ENCODE measurements at places on chromosomes 3 and 15. TPM values are rescaled to one million over a fixed set of nuclear protein-coding genes. Genes with fewer than 3 reads are reported as not detected.

Gene TMC3
- 0.22 TPM for total RNA-seq

Gene IL12A
- total RNA-seq = 3.0 TPM

Gene KBTBD13
- not detected for total RNA-seq

Gene IL16
- total RNA-seq = 0.36 TPM

- no peak overlapping the region for H3K4me3 ChIP-seq
- no peak overlapping the region for H3K27ac ChIP-seq
- H3K36me3 ChIP-seq = no peaks in the 10 kb centered on the region
These were observed 607.5 kb upstream of the ROBO2 start for GRCh38 chr3:76432396-76432795.

- no peak overlapping the region for H3K4me3 ChIP-seq
- H3K27me3 ChIP-seq = no peaks in the 10 kb centered on the region
- DNase-seq = no peak
These were observed 169.5 kb downstream of the TNIK start for GRCh38 chr3:171290680-171291079.

DNA sequence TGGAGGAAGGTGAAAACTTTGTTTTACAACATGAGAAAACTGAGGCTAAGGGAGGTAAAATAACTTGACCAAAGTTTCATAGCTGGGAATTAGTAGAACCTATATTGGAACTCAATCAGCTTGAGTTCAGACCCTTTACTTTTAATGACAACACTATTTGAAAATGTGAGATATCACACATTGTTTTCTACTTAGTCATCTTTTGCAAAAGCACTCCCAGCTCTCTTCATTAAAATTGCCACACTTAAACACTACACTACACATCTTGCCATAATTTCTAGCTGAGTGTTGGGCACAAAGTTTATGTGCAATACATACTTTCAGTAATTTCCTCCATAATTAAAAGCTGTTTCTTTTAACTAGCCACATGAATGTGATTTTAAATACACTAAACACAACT lies 230.4 kb upstream of the DCBLD2 start:
- H3K36me3 ChIP-seq = no peaks in the 10 kb centered on the region
- no peaks in the 10 kb centered on the region for H3K27me3 ChIP-seq
- H3K4me1 ChIP-seq = peaks cover 30% of the 10 kb centered on the region
- H3K27ac ChIP-seq = peak overlapping the region; percentile 61
- peak; percentile 71 for DNase-seq
- H3K4me3 ChIP-seq = no peak overlapping the region

- H3K27me3 ChIP-seq = no peaks in the 10 kb centered on the region
- no peaks in the 10 kb centered on the region for H3K4me1 ChIP-seq
- no peaks in the 10 kb centered on the region for H3K36me3 ChIP-seq
- DNase-seq = no peak
These were observed 448.6 kb upstream of the CDIN1 start for GRCh38 chr15:36130641-36131310.

DNA sequence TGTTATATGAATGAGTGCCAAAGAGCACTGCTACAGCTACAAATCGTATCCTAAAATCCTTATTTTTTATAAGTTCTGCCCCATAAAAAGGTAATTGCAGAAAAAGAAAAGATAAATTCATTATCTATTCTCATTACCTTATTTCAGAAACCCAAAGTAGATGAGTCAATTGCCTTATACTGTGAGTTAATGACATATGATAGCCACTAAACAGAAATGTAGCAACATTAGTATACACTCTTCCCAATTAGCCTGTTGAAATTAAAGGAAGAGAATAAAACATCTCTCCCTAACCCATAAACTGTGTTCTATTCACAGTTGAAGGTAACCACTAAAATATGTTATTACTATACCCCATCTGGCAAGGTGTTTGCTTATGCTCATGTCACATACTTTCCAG lies 11.0 kb downstream of the TBL1XR1 start:
- no peak overlapping the region for H3K27ac ChIP-seq
- H3K4me1 ChIP-seq = peaks cover 11% of the 10 kb centered on the region
- H3K36me3 ChIP-seq = no peaks in the 10 kb centered on the region
- DNase-seq = no peak
- H3K4me3 ChIP-seq = no peak overlapping the region
- H3K27me3 ChIP-seq = no peaks in the 10 kb centered on the region

GRCh38 chr15:47750030-47750739 lies 32.9 kb downstream of the SEMA6D start:
- peak overlapping the region; percentile 44 for H3K27ac ChIP-seq
- DNase-seq = peak; percentile 81
- no peaks in the 10 kb centered on the region for H3K27me3 ChIP-seq
- H3K4me1 ChIP-seq = peaks cover 14% of the 10 kb centered on the region
- H3K36me3 ChIP-seq = no peaks in the 10 kb centered on the region

DNA sequence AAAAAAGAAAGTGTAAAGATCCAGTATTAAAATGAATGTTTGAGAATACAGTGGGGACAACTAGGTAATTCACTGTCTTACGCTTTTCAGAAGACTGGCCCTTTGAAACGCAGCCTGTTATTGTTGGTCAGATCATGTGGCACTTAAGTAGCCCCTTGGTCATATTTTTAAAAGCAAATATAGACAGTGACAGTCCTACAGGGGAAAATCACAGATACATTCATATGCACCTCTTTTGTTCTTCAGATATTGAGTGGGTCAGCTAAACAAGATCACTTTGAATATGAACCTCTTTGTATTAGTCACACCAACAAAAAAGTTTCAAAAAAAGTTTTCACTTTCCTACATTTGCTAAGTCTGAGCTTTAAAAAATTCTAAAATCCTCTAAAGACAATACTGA lies 36.0 kb downstream of the TIGIT start:
- H3K4me3 ChIP-seq = no peak overlapping the region
- no peaks in the 10 kb centered on the region for H3K27me3 ChIP-seq
- no peaks in the 10 kb centered on the region for H3K4me1 ChIP-seq
- no peak overlapping the region for H3K27ac ChIP-seq
- peaks cover 5% of the 10 kb centered on the region for H3K36me3 ChIP-seq

GRCh38 chr15:80578206-80578595 lies 116.9 kb upstream of the ABHD17C start:
- DNase-seq = no peak
- H3K4me3 ChIP-seq = no peak overlapping the region
- H3K27ac ChIP-seq = no peak overlapping the region
- peaks cover 11% of the 10 kb centered on the region for H3K4me1 ChIP-seq
- no peaks in the 10 kb centered on the region for H3K36me3 ChIP-seq

GRCh38 chr15:69615736-69616135 lies 163.1 kb downstream of the RPLP1 start:
- no peaks in the 10 kb centered on the region for H3K4me1 ChIP-seq
- H3K27ac ChIP-seq = no peak overlapping the region
- DNase-seq = no peak
- H3K36me3 ChIP-seq = no peaks in the 10 kb centered on the region

- peaks cover 4% of the 10 kb centered on the region for H3K4me1 ChIP-seq
- DNase-seq = no peak
- H3K27me3 ChIP-seq = no peaks in the 10 kb centered on the region
- peak overlapping the region; percentile 98 for H3K27ac ChIP-seq
- no peaks in the 10 kb centered on the region for H3K36me3 ChIP-seq
These were observed 274 bp upstream of the ZCWPW2 start for GRCh38 chr3:28348265-28348628.

- no peaks in the 10 kb centered on the region for H3K36me3 ChIP-seq
- no peak overlapping the region for H3K4me3 ChIP-seq
- DNase-seq = no peak
- H3K27ac ChIP-seq = no peak overlapping the region
- no peaks in the 10 kb centered on the region for H3K27me3 ChIP-seq
- no peaks in the 10 kb centered on the region for H3K4me1 ChIP-seq
These were observed 896.9 kb downstream of the DIPK2A start for GRCh38 chr3:144868506-144868905.
